ENCODE measurements at places on chromosomes 1 and 21.

DNA sequence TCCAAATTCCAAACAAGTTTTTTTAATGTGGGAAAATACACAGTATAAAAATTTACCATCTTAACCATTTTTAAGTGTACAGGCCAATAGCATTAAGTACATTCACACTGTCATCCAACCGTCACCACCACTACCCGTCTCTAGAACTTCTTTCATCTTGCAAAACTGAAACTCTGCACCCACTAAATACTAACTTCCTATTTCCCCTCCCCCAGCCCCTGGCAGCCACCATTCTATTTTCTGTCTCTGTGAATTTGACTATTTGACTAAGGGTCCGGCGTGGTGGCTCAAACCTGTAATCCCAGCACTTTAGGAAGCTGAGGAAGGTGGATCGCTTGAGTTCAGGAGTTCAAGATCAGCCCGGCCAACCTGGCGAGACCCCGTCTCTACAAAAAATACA lies 36.1 kb downstream of the CLSTN1 start:
- peak; percentile 35 for DNase-seq

DNA sequence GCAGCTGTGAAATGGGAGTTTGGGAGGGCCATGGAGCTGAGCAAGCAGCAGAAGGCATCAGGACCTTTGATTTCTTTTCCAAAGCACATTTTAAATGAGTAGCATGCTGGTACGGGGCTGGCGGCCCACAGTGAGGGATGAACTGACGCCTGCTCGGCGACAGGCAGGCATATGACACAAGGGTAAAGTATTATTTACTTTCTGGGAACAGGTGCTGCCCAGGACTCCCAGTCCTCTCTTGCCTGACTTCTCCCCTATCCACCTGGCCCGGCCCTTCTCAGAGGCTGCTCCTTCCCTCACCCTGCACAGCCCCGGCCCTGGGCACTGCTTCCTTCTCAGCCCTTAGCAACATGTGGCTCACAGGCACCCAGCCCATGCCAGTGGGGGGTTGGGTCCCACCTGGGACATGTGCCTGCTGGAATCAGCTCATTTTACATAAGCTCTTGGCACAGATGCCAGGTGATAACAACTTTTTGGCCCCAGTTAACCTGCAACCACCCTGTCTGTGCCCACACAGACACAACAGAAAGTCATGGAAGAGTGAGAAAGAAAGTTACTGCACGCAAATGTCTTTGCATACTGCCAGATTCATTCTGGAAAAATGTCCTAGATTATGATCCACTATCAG lies 112.3 kb upstream of the GADD45A start:
- peak; percentile 64 for DNase-seq

- peak; percentile 68 for DNase-seq
Observed at GRCh38 chr21:38938343-38938742, 132.6 kb downstream of the ETS2 start.

- DNase-seq: peak; percentile 46
Observed at GRCh38 chr1:1173793-1174415, at the start of gene TTLL10. TSS of gene TTLL10 (plus strand) at chr1:1173880. CDS start at chr1:1179216, 5,336 bp downstream.

GRCh38 chr1:45615885-45616284 lies 8.0 kb downstream of the CCDC17 start:
- no peak for DNase-seq

DNA sequence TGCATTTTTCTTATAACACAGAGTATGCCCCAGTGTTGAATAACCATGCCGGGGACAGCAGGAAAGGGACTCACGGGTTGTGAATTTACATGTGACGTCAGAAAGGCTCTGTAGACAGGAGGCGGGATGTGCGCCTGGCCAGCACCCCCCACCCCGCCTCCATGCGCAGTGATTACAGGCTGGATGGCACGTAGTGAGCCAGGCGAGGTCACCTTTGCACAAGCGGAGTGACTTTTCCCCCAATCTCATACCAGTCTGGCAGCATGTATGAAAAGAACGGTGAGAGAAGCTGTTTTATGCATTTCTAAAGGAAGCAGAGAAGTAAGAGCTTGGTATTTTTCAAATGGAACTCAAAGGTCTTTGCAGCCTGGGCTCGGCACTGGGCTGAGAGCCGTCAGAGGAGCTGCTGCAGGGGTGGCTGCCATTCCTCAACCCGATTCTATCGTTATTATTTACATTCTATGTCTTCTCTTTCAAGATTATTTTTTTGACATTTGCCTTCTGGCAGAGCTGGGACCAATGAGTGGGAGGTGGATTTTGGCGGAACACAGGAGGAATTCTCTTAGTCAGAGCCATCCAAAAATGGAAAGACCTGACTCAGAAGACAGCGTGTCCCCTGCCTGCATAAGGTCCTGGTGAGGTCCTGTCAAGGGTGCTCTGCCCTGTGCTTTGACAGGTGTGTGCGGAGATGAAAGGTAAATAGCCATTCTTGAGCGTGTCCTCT lies 115.6 kb upstream of the SLC45A1 start:
- no peak for DNase-seq

- peak; percentile 25 for DNase-seq
Observed at GRCh38 chr1:92291372-92291999, 7.3 kb downstream of the GLMN start.

- DNase-seq: no peak
Observed at GRCh38 chr1:119359730-119360129, 8.9 kb upstream of the HAO2 start.

- no peak for DNase-seq
Observed at GRCh38 chr21:41916888-41917433, 36.9 kb downstream of the C2CD2 start.

DNA sequence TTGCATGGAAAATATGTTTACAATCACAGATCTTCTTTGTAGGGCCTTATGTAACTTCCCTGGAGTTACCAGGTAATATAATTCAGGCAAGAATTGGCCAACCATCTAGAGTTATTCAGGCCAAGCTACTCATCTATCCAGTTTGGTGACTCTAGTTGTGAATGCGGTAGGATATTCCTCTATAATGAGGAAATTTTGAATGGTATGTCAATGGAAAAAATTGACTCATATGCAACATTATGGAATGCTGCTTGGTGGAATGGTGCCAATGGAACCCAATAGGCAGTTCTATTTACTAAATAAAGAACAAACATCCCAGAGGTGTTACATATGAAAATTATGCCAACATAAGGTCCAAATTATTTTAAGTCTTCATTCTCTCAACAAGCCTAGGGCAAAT lies 5.6 kb upstream of the TNFSF18 start:
- no peak for DNase-seq

DNA sequence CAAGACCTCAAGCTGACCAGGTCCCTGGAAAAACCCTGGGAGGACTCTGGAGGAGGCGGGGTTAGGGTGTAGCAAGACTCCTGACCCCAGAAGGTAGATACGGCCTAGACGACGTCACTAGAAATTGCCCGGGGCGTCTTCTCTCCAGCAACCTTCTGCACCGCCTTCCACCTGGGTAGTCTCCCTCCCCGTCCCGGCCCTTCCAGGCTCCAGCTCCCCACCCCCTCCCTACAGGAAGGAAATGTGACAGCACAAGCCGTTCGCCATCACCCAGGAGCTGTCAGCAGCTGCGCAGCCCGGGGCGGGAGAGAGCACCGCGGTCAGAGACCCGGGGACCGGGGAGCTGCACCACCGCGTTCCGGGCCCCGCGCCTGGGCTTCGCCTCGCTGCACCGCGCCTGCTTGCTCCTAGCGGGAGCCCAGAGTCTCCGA lies 20.0 kb downstream of the SERTAD4 start:
- DNase-seq: peak; percentile 12

GRCh38 chr1:118926261-118926660 lies 61.9 kb downstream of the TBX15 start:
- DNase-seq: no peak

GRCh38 chr1:109397581-109398342 lies at the start of gene SORT1:
TSS of gene SORT1 (minus strand) at chr1:109397918. CDS start at chr1:109397892, 26 bp downstream.
- peak; percentile 76 for DNase-seq

DNA sequence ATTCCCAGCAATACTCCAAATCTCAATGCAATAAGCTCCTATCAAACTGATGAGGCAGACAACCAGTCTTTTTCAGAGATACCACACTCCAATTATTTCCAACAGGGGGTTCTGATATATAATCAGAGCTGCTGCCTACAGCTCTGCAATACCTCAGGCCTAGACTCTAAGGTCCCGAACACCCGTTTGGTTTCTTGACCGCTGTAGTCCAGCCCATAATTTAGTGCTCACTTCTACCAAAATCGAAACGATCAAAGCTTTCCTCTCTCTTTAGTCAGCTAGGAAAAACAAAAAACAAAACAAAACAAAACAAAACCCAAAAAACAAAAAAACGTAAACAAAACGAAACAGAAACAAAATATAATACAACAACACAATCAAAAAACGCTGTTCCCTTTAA lies 453.0 kb downstream of the NEGR1 start:
- DNase-seq: no peak

DNA sequence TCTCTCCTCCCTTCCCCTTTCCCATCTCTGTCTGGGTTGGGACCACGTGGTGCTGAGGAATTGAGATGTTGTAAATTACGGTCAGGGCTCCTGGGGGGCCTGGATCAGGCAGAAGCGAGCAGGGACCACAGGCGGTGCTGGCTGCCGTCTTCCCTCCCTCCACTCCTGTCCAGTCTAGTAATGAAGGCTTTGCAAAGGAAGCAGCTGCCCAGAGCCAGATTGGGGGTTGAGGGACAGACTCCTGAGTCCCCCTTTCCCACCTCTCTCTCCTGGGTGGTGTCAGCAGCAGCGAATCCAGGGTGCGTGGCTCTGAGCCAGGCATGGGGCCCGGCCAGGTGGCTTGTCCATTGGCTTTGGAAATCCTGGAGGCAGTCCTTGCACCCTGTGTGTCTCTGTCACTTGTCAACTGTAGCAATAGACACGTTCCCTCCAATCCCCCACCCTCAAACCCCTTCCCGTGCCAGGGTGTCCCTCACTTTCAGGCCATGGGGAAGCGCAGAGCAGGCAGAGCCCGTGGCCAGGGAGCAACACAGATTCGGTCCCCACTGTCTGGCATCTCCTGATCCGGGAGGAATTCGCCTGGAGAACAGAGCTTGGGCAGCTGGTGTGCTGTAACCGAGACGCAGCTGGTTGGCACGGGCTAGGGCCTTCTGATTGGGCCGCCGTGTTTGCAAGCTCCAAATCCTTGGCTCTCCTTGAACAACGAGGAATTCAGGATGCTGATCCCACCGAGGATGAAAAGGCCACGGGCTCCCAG lies 64.8 kb upstream of the WNT4 start:
- no peak for DNase-seq

GRCh38 chr1:150221552-150221951 lies 14.4 kb downstream of the ANP32E start:
- DNase-seq: peak; percentile 43

DNA sequence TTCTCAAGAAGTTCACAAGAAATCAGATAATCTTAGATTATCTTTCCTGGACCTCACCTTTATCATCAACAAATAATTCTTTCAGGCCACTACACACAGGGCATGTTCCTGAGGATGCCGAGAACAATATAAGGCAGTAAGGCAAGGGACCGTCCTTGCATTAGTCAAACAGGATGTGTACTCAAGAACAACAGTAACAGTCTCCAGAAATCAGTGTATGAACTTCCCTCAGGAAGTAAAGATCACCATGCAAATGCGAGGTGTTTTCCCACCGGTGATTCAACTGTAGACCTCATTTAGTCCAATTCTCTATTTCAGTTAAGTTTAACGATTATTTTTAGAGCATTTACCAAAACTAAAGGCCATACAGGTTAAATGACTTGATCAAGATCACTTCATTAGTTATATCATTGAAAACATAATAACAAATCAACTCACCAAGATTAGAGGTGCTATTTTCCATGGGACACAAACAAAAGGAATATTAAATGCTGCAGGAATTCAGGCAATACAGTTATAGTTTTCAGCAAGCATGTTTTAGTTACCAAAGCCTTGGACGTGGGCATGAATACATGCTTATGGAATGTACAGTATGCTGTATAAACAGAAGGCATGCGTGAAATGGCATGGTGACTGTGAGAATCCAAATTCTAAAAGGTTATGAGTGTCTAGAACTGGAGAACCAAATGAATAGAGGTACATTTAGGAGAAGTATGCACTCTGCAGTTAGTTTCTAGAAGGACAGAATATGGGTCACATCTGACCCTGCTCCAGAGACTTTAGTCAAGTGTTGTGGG lies 145.2 kb downstream of the TNR start:
- no peak for DNase-seq

DNA sequence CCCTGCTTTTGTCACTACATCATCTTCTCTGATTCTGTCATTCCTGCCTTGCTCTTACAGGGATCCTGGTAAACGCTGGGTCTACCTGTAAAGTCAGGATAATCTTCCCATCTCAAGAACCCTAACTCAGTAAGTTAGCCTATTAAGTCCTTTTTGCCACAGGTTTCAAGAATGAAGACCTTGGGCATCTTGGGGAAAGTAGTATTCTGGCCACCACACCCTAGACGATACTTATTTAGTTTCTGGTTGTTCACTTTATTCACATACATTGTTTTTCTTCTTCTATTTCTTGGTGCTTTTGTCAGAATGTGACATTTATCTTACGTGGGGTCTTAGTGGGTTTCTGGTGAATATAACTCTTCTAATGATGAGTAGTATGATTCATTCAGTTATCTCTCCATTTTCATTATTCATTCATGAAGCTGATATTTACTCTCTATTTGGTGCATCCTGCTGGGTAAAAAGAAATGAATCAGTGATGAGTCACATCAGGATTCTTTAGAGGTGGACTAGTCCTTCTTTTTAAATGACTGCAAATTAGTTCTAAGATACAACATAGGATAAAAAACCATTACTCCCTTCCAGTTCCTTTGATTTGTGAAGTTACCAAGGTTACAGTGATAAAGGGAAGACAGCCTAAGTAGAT lies 514.4 kb upstream of the B3GALT2 start:
- no peak for DNase-seq

GRCh38 chr1:175802407-175803123 lies 59.2 kb upstream of the TNR start:
- no peak for DNase-seq

GRCh38 chr1:90926971-90927370 lies 94.9 kb downstream of the ZNF644 start:
- DNase-seq: no peak

DNA sequence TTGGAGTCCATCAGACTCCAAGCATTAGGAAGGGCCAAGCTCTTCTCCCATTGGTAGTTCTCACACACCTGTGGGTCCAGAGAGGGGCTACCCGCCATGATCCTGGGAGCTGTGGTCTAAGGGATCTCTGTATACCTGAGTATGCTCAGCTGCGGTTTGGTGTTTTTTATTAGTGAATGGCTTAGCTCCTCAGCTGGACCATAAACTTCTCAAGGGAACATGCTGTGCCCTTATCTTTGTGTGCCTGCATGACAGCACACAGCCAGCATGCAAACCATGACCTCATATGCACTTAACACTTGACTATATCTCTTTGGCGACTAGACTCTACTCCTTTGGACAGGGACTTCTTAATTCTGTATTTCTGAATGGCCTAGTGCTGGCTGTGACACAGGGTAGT lies 94.5 kb downstream of the CD58 start:
- DNase-seq: no peak

Data from RPMI8226 (cell line).